Uterus (tissue), 4 donors: ENCODE measurements at places on chromosomes 6 and 20. TPM values are rescaled to one million over a fixed set of nuclear protein-coding genes. Genes with fewer than 3 reads are reported as not detected.

- DNase-seq, result no peak
These were observed 147.1 kb downstream of the OR2B2 start for GRCh38 chr6:27765028-27765590.

GRCh38 chr6:46948699-46949098 lies 27.0 kb upstream of the ADGRF5 start:
- peak; percentile 48 for DNase-seq

- DNase-seq, result no peak
These were observed 75.8 kb downstream of the EFHC1 start for GRCh38 chr6:52495922-52496321.

DNA sequence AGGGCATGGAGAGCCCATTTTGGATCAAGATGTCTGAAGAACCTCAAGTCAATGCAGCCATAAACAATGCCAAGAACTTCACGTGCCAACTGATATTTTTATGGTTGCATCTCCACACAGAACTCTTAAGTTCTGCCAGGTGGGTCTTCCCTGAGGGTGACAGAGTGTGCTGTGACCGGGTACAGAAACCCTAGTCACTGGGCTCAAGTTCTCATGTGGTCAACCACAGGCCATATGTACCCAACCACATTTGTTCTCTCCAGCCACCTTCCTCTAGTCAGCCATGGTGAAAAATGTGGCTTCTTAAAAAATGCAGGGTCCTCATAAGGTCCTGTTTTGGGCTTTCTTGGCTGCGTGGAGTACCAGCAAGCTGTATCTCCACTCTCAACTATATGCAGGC lies 48.9 kb downstream of the CLIC5 start:
- no peak for DNase-seq

GRCh38 chr6:24796616-24797290 lies 2.0 kb downstream of the ARMH2 start:
- no peak for DNase-seq

DNA sequence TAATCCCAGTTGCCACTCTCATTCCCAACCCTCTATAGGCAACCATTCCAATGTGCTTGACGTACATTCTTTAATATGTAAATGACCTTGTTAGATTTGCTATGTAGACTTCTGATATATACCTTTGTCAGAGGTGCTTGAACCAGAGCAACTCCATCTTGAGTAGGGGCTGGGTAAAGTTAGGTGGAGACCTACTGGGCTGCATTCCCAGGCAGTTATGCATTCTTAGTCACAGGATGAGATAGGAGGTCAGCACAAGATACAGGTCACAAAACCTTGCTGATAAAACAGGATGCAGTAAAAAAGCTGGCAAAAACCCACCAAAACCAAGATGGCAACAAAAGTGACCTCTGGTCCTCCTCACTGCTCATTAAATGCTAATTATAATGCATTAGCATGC lies 8.3 kb upstream of the HM13 start:
- no peak for DNase-seq

GRCh38 chr20:57664476-57664875 lies 44.2 kb upstream of the ZBP1 start:
- peak; percentile 7 for DNase-seq

GRCh38 chr6:12534069-12534853 lies 182.3 kb upstream of the PHACTR1 start:
- DNase-seq, result no peak

GRCh38 chr6:116568821-116569755 lies 2.2 kb upstream of the RWDD1 start:
- DNase-seq, result no peak

- DNase-seq, result no peak
These were observed 178.1 kb upstream of the MARCKS start for GRCh38 chr6:113679051-113679450.

DNA sequence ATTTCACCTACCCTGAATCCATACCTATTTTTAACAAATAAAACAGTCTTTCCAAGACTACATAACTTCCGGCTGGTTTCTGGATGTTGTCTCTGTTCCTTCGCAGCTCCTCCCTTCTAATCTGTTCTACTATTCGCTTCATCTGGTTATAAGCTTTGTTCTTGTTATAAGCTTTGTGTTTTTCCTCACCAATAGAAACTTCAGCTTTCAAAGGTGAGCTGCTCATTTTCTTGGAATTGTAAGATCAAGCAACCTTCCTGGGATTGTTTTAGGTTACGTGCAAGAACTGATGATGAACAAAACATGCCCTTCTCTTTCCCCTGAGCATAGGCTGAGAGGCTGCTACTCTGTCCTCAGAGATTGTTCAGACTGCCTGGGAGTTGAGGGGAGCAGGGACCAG lies 2.1 kb downstream of the GFOD1 start:
- no peak for DNase-seq

DNA sequence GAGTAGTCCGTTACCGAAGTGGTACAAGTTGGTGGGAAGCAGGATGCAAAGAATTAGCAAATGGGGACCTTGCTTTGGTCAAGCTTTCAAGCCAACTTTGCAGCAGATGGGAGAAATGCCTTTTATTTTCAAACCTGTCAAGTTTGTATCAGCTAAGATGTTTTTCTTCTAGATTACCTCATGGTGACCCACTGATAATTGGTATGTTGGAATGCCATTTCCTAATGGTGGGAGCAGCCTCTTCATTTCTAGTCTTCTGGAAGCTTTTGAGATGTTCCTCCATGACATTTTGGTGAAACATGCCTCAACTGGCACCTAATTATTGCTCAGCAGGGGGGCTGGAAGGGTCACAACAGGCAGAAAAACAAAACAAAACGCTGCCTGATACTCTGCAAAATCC lies 43.7 kb downstream of the ADNP start:
- DNase-seq, result no peak

GRCh38 chr6:73180076-73180738 lies 45.1 kb downstream of the KHDC1L start:
- no peak for DNase-seq

The SLC17A1 gene
- total RNA-seq, result not detected

The MRPS26 gene
- total RNA-seq, result 41.1 TPM

The MRPS18B gene
- 15.1 TPM for total RNA-seq

The OXT gene
- 4.2 TPM for total RNA-seq

The SH3BGRL2 gene
- total RNA-seq, result 38.7 TPM

The DEF6 gene
- total RNA-seq, result 4.9 TPM
